ENCODE measurements at places on chromosomes 2 and 18.

DNA sequence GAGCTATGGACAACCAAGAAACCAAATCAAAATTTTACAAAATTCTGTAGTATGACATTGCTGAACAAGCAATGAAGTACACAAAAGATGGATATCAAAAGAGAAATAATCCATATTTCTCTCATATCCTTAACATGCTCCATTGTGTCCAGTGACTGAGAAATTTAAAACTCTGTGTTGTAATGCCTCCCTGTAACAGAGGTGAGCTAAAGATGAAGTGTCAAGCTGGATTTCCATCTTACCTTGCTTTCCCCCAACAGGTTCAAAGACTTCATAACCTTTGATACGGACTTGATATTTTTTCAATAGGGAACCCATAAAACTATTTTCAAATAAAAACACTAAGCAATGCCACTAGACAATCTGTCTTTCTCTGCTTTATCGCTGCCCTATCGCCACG is 95.7 kb upstream of the SERTAD2 start:
- no peak for DNase-seq

GRCh38 chr2:133711201-133711600 is 142.9 kb upstream of the NCKAP5 start:
- no peak for DNase-seq

- DNase-seq: peak; percentile 68
Observed at GRCh38 chr2:85712336-85712735, 18.2 kb downstream of the GNLY start.

GRCh38 chr2:106537047-106537446 is 49.9 kb downstream of the CD8B2 start:
- DNase-seq: peak; percentile 42

DNA sequence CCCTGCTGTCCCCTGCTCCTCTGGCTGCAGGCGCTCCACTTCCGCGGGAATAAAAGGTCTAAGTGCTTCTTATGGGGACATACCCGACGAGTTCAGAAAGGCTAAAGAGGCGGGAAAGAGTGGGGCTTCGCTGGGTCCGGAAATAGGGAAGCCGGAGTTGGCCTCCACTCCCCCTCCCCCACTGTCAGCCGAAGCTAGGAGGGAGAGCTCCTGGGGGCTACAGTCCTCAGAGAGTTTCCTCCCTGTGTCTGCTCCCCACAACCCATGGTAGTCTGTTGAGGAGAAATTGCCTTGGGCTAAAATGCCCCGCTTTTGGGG is 7.2 kb downstream of the GAD1 start:
- DNase-seq: no peak

GRCh38 chr2:63530704-63531279 is 57.5 kb downstream of the WDPCP start:
- DNase-seq: no peak

GRCh38 chr2:207750876-207751275 is 18.8 kb downstream of the FZD5 start:
- no peak for DNase-seq

Measured in GF-D8 (cell line).